GM13976 (cell line): ENCODE measurements at places on chromosomes 16 and 17.

DNA sequence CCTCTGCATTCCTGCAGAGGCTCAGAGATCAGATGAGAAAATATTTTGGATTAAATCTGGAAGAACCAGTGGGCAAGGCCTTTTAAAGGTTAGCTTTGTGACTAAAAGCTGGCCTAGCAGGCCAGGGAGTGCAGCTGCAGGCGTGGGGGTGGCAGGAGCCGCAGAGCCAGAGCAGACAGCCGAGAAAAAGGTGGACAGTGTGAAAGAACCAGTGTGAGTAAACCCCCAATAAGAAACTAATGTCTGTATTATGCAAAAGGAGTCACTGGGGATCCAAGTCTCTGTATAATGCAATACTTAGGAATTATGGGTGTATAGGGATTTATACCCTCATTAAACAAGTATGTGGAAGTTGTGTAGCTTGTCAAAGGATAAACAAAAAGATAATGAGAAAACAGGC is 21.4 kb upstream of the SPACA3 start:
- no peak for DNase-seq

- no peak for DNase-seq
Measured at GRCh38 chr16:88929091-88929445, 47.9 kb downstream of the CBFA2T3 start.

DNA sequence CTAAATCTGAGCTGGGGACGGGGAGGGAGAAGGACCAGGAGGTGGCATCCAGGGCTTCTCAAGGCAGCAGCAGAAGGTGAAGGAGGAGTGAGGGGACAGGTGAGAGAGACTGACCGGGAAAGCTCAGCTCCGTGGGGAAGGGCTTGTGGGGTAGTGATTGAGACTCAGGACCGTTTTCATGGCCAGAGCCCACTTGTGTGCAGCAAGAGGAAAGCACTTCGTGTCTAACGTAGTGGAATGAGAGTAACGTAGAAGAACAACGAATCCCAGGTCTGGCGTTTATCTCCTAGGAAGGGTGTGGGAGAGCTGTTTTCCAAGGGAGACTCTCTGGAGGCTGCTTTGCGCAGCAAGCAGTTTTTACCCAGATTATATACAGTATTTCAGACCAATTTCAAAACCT is 1.3 kb upstream of the CDH3 start:
- DNase-seq = no peak

DNA sequence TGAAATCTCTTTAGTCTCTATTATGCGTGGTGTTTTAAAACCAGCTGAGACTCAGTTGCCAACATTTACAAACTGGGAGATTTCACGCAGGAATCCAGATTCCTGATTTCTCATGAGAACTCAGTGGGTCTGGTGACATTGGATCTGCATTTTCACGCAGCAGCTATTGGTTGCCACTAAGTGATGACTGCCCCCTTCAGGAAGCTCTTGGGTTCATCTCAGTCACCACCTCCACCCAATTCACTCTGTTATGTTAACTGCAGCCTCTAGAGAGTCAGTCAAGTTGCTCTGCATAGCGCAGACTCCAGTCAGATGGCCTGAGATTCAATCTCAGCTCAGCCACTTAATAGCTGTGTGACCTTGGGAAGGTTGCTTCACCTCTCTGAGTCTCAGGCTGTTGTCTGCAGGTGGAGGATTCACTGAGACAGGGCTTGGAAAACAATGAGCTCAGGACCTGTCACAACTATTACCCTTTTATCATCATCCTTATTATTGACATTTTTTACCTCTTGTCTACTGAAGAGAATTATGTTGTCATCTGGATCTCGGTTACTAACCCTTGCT is 6.4 kb downstream of the SHISA9 start:
- DNase-seq = no peak

DNA sequence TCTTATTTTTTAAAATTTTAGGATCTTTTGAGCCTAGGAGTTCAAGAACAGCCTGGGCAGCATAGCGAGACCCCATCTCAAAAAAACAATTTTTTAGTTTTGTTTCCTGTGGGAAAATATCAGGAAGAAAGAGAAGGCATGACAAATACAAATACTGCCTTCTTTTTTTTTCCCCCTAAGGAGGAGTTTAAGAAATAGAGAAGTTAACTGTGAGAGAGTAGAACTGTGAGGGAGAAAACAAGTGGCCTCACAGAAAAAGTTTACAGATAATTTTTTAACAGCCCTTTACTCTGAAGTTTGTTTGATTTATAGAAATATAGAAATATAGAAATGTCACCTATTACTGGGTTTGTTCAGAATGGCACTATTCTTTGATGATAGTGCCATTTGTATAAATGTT is 21.1 kb downstream of the TTYH2 start:
- DNase-seq = no peak

DNA sequence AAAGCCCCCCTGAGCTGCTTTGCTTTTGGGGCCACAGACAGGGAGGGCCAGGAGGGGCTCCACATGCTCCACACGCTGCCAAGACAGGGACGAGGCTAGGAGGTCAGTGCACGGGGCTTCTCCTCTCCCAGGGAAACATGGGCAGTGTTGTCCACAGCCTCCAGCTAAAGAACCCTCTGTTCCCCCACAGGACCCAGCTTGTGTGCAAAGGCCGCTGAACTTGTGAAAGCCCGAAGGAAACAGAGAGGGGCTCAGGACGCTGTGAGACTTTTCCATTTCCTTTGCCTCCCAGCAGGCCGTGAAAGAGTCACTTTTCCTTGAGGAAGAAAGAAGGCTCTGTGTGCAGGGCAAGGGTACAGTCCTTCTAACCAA is 9.7 kb downstream of the CDRT4 start:
- DNase-seq = no peak

DNA sequence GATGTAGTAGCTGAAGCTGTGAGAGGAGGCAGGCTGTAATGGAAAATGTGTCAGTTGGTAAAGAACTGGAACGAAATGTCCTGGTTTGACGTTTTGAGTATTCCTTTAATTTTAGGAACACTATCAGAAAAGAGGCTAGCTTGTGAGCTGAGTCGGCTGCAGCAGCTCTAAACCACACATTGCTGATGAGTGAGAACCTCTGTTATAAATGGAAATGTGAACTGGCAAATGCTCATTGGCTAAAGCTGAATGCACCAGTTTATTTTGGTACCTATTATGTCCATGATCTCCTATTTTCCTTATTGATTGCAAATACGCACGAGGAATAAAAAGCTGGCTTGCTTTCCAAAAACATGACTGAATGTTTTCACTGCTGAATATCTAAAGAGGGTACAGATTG is 11.0 kb upstream of the WIPI1 start:
- DNase-seq = no peak

DNA sequence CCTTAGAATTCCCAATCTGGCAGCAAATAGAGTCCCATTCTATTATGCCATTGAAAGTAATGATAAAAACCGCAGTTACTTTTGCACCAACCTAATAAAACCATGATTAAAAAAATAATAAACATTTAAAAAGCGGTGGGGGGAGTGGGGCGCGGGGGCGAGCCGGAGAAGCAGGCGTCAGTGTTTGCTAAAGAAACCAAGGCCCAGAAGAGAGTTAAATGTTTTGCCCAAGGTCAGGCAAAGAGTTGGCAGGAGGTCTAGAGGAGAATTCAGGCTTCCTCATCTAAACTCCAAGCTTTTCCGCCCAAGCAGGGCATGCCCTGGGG is 9.7 kb upstream of the PRSS22 start:
- DNase-seq = no peak
